ENCODE measurements at places on chromosomes 12 and 14.
A peak's percentile ranks its signal among the peaks of the same experiment; 100 is the strongest.

- DNase-seq, result no peak
These were observed 38.1 kb downstream of the DUSP6 start for GRCh38 chr12:89314060-89314761.

DNA sequence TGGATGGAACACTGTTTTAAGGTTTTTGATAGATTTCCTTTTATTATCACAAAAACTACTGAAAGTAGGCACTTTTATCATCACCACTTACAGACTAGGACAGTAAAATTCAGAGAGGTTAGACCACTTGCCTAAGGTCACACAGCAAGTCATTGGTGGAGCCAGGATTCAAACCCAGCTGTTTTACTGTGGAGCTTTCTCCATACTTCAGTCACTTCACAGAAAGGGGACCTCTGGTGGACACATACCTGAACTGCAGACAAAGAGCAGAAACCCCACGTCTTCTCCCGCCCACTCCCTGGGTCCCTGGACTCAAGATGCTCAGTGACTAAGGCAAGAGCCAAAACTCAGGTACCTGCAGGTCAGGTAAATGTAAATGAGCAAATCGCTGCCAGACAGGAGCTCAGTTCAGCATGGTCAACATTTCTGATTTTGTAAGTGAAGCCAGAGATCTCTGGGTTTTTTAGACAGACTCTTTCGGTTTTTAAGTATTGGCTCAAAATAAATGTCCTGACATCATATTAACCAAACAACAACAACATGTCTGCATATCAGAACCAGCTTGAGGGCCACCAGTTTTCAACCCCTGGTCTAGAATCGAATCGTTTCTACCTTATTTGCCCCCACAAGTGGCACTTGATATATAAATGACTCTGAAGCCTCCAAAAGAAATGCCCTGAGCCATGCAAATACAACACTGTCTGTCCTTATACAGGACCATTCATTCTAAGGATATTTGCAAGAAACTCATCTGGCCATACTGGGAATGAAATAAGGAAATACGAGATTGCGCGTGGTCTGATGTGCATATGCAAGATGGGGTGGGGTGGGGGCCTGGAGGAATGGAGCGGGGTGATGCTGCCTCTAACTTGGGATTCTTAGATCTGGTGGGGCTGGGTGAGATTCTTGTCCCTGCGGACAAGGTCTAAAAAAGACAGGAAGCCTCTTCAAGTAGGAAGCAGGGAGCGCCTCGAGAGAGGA is 110.9 kb downstream of the KSR2 start:
- DNase-seq, result no peak

- no peak for DNase-seq
These were observed 19.4 kb upstream of the PARP11 start for GRCh38 chr12:3892631-3893030.

DNA sequence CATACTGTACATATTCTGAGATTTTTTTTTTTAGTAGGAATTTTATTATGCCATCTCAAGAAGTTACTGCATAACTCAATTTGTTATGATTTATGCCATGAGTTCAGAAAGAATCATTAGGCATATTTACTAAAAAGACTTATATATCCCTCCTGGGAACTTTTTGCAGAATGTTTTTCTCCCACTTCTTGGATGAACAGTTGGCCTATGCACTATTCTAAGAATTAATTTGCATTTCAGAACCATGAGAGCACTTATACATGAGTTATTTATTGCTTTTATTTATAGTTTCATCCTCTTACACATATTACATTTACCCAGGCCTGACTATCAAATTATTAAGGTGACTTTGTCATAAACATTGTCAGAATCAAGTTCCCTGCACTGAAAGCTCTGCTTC is 6.3 kb upstream of the LRIG3 start:
- no peak for DNase-seq

DNA sequence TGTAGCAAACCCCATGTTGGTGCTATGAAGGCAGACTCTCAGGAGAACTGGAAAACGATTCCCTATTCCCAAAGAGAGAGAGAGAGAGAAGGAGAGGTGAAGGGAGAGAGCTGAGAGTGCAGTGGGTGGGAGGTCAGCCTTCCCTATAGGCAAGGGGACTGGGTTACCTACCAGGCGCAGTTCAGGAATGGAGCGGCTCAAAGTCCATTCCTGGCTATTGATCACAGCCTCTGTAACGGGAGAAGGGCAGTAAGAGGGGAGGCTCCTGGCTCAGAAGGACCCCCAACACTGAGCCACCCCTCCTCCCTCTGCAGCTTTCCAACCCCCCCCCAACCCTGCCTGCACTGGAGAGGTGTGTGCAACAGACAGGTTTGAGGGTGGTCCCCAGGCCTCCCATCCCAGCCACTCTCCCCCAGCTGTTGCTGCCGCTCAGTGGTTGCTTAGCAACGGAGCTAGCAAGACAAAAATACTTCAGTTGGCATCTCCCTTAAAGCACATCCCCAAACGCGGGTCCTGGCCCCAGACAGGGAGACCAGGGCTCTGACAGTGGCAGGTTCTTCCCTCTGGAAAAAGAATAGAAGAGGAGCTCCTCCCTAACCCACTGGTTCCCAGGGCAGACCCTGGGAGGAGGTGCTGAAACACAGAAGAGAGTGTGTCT is 3.2 kb downstream of the AGAP2 start:
- no peak for DNase-seq

DNA sequence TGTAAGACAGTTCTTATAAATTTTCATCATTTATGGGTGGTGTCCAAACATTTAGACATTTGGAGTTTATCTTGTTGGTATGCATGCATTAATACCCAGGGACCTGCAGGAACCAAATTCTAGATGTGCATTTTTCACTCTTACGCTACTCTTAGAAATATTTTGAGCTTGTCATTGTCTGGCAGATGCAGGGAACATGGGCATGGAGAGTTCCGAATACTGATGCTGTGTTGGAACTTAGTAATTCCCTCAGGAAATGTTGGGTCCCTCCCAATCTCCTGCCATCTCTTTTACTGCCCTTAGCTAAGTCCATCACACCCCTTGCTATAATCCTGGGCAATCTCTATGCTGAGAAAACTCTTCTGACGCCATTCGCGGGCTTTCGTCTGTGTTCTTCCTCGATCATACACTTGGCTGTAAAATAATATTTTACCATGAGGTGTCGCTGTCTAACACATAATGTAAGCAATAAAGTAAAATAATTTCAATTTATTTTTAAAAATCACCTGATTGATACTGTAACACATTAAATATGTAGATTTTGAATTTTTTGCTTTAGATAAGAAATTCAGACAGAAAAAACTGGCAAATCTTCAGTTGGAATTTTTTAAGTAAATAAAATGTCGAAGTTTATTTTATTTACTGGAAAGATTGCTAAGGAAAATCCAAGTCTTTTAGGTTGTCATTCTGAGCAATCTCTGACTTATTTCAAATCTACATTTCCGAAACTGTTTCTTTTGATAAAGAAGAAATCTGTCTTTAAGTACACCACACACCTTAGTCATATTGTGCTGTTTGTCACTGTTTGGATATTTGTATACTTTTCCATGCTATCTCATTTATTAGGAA is 304.1 kb upstream of the SSTR1 start:
- DNase-seq, result peak; percentile 4

DNA sequence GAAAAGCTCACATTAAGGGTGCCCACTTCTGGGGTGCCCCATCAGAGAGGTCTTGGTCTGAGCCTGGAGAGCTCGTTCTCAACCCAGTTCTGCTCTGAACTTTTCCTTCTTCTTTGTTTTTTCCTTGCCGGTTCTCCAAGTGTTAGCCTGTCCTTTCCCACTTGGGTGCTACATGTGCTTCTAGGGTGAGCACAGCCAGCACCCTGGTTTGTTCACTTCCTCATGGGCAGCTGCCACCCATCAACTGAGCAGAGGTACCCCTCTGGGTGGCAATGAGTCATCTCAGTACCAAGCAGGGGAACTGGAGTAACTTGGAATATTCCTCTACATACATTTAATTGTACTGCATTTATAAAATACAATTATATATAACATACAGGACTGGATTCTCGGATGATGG is 3.9 kb upstream of the SYNE3 start:
- DNase-seq, result no peak

DNA sequence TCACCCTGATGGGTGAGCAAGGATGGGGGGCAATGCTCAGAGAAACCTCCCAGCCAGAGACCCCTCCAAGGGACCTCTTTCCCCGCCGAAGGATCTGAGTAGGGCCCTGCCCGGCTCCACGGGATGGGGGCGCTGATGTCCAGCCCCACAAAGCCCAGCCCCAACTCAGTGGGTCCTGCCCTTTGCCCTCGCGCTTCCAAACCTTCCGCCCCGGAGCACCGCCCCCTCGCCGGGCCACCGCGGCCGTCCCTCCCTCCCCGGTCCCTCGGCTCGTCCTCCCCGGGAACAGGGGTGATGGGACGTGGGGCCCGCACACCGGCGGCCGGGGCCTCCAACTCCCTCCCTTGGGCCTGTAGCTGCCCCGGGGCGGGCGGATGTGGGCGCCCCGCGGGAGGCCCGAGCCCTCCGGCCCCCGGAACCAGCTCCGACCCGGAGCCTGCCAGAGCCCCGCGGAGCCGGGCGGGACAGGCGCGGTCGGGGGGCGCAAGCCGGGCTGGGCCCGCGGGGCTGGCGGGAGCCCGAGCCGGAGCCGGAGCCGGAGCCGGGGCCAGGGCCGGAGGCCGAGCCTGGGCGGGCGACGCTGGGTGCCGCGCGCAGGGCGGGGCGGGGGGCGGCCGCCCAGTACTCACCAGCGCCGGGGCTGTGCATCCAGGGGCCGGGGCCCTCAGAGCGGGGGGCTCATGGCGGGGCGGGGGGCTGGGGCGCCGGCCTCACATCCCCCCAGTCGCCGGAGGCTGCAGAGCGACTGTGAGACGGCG is 386 bp downstream of the HDAC7 start:
- peak; percentile 35 for DNase-seq

- DNase-seq, result no peak
These were observed 19.0 kb upstream of the SMOC1 start for GRCh38 chr14:69860221-69860620.

DNA sequence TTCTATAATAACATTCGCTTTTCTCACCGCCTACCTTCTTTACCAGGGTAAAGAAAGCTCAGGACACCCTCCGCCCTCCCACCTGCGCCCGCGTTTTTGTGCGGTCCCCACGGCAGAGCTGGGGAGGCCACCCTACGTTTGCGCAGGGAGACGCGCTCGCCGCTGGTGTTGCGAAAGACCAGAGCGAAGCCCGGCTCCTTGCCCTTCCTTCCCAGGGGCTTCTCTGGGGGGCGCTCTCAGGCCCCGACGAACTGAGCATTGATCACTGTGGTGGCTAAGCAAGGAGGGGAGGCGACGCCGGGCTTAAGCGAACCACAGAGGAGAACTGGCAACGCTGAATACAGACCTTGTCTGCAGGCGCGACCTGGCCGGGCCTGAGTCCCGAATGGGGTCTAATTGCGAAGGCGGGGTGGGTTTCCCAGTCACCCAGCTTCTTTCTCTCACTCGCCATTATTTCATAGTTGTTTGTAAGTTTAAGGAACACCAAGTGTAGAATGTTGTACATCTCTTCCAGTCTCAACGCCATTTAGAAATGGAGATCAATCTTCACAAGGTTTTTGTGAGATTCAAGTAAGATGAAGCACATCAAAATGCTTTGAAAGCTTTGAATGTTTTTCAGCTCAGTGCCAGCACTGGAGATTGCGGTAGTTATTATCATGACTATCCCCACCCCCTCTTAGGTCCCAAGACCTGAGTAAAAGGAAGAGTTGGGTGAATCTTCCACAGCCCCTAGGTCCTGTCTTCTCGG is 1.7 kb upstream of the NKX2-1 start:
- DNase-seq, result no peak

DNA sequence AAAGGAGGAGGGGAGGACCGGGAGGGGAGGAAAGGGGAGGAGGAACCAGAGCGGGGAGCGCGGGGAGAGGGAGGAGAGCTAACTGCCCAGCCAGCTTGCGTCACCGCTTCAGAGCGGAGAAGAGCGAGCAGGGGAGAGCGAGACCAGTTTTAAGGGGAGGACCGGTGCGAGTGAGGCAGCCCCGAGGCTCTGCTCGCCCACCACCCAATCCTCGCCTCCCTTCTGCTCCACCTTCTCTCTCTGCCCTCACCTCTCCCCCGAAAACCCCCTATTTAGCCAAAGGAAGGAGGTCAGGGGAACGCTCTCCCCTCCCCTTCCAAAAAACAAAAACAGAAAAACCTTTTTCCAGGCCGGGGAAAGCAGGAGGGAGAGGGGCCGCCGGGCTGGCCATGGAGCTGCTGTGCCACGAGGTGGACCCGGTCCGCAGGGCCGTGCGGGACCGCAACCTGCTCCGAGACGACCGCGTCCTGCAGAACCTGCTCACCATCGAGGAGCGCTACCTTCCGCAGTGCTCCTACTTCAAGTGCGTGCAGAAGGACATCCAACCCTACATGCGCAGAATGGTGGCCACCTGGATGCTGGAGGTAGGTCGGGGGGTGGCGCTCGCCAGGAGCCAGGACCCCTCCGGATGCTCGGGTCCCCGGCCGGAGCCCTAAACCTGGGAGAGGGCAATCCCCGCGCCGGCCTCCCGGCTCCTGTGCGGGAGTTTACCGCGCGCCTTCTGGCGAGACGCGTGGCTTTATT is at the start of gene CCND2:
TSS of gene CCND2 (plus strand) at position 111 of the 744 bp plus-strand sequence. CDS start at position 390, 279 bp downstream.
- peak; percentile 34 for DNase-seq

DNA sequence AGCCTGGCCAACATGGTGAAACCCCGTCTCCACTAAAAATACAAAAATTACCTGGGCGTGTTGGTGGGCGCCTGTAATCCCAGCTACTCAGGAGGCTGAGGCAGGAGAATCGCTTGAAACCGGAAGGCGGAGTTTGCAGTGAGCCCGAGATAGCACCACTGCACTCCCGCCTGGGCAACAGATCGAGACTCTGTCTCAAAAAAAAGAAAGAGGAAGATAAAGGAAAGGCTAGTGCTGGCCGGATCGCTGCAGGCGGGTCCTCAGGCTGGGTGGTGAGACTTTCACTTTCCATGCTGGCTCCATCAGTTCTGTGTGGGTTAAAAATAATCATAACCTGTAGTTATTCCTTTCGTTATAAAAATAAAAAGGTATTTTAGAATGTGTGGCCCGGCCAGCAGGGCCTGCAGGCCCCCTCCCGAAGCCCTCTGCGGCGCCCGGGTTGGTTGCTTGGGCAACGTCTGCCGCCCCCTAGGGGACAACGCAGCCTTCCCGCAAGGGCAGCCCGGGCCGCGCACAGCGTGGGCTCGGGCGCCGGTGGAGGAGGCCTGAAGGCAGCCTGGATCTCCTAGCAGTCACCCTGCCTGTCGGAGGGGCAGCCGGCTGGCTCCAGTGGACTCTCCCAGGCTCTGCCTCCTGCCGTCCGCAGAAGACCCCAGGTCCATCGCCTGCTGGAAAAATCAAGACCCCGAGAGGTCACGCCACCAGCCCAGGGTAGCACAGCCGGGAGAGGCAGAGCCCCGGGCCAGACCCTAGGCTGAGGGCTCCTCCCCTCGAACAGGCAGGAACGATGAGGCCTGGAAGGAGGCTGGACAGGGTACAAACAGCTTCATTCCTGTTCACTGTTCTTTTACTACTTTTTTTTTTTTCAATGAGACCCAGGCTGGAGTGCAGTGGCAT is 5.0 kb upstream of the SLC25A47 start:
- no peak for DNase-seq

DNA sequence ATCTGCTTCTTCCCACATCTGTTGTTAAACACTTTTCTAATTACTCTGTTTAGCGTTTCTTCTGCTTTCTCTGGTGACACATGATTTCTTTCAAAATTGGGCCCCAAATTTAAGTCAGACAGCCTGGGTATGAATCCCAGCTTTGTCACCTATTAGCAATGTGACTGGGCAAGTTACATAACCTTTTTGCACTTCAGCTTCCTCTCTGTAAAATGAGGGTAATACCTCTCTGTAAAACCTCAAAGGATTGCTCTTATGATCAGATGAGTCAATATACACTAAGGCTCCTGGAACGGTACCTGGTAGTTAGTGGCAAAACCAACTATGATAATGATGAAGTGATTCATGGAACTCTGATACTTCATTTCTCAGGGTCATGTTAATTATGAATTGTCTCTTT is 33.0 kb downstream of the E2F7 start:
- DNase-seq, result no peak
